ENCODE measurements at places on chromosomes 11 and 22.
A peak's percentile ranks its signal among the peaks of the same experiment; 100 is the strongest.

DNA sequence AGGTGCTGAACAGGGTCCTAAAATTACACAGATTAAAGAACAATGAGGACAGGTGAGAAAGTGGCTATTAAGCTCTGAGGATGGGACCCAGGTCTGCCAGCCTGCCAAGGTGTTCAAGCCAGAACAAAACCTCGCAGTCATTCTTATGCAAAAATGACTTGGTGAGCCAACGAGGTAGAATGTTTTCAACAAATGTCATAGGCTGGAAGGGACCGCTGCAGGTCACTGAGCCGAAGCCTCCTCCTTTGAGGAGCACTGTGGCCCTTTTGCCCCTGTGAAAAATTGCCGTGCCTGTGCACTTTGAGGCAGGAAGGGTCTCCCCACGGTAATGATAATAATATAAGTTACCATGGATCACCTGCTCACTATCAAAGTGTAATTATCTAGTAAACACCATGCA is 216.2 kb downstream of the DSCAML1 start:
- H3K36me3 ChIP-seq = no peaks in the 10 kb centered on the region
- peaks cover 6% of the 10 kb centered on the region for H3K27me3 ChIP-seq
- no peaks in the 10 kb centered on the region for H3K4me1 ChIP-seq

DNA sequence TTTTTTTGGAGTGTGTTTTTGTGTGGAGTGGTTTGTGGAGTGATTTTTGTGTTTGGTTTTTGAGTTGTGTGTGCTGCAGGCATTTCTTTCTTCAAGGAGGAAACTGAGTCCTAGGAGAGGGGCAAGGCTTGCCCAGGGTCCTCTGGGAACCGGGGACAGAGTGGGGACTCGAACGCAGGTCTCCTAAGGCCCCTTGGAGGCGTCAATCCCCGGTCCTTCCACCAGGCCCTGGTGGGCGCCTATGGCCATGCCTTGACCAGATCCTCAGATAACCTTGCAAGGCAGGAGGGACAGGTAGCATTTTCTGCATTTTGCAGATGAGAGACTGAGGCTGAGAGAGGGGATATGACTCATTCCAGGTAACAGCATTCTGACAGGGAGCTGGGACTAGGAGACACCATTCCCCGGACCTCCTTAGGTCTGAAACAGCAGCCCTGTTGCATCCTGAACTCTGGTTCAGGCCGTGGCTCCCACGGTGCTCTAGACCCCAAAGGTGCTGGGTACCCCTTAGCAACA is 39.1 kb downstream of the MYO7A start:
- no peak for DNase-seq
- peaks cover 8% of the 10 kb centered on the region for H3K27me3 ChIP-seq
- H3K4me1 ChIP-seq = no peaks in the 10 kb centered on the region
- no peaks in the 10 kb centered on the region for H3K36me3 ChIP-seq

- H3K4me3 ChIP-seq = no peak overlapping the region
- no peak overlapping the region for H3K27ac ChIP-seq
- H3K4me1 ChIP-seq = no peaks in the 10 kb centered on the region
- H3K27me3 ChIP-seq = no peaks in the 10 kb centered on the region
Measured at GRCh38 chr11:106353031-106353430, 275.6 kb downstream of the AASDHPPT start.

GRCh38 chr11:88169471-88169870 is 5.8 kb downstream of the RAB38 start:
- no peaks in the 10 kb centered on the region for H3K27me3 ChIP-seq
- DNase-seq = no peak
- H3K4me1 ChIP-seq = no peaks in the 10 kb centered on the region
- H3K27ac ChIP-seq = no peak overlapping the region

- H3K4me3 ChIP-seq = no peak overlapping the region
- DNase-seq = no peak
- no peaks in the 10 kb centered on the region for H3K27me3 ChIP-seq
- H3K36me3 ChIP-seq = peaks cover 7% of the 10 kb centered on the region
- no peak overlapping the region for H3K27ac ChIP-seq
- peaks cover 6% of the 10 kb centered on the region for H3K4me1 ChIP-seq
Measured at GRCh38 chr11:72405009-72405408, 29.3 kb downstream of the CLPB start.

DNA sequence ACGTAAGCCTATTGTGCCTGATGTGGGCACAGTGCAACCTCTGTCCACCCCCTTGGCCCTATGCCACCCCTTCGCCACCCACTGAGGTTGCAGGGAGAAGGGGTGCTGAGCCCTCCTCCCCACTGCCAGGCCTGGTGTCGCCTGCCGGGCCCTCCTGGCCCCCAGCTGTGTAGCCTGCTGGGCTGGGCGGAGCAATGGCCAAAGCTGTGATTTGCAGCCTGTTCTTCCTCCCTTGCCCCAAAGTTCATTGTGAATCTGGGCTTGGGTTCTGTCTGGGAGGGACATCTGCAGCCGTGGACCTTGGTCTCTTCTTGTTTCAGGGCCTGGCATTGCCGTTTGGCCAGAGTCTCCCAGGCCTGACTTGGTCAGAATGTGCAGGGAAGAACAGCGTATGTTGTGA is 121.9 kb downstream of the PKNOX2 start:
- DNase-seq = no peak
- no peak overlapping the region for H3K4me3 ChIP-seq
- H3K4me1 ChIP-seq = no peaks in the 10 kb centered on the region
- H3K36me3 ChIP-seq = no peaks in the 10 kb centered on the region
- peaks cover 37% of the 10 kb centered on the region for H3K27me3 ChIP-seq

DNA sequence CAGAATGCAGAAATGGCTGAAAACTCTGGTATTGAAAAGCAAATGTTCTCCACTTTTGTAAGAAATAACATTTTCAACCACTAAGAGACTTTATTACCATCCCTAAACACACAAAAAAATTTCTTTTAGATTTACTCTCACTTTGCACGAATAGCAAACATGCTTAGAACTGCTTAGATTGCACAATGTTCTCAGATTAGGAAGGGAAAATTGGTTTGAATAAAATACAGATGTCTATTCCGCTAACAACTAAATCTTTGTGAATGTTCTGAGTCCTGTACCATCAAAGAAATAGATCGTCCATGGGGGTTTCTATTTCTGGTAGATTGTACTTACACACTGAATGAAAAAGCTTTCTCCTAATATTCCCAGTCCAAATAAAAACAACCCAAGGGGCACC is 40.1 kb downstream of the BDNF start:
- no peak for DNase-seq
- H3K4me1 ChIP-seq = no peaks in the 10 kb centered on the region
- H3K4me3 ChIP-seq = no peak overlapping the region
- H3K27ac ChIP-seq = no peak overlapping the region
- peaks cover 3% of the 10 kb centered on the region for H3K36me3 ChIP-seq

DNA sequence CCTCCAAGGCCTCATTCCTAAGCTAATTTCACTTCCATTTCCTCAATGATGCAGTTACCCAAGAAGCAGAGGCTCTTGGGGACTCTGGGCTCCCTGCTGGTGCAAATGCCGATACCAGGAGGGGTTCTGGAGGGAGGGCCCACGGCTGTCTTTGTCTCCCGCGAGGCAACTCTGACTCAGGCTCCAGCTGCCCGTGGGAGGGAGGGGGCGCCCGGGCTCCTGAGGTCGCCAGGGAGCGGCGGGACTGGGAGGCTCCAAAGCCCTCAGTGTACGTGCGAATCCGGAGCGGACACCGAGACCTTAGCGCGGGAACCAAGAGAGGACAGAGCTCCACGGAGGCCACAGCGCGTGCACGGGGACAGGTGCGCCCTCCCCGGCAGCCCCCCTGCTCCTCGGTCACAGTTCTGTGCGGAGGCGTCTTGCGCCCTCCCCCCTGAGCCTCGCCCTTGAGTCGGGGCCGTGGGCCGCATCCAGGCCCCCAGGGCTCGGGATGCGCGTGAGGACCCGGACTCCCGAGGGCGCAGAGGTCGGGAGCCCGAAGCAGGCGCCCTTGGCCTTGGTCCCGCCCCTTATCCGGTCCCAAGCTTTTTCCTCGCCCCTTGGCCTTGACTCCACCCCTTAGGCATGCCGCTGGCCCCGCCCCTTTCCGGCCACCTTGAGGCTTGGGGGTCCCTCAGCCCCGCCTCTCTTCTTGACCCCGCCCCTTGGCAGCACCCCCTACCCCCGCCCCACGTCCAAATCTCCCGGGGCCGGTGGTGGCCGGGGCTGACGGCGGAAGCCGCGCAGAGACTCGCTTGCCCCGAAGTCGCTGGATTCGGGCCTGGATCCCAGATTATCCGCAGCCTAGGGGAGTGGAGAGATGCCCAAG is 4.7 kb upstream of the SHISA8 start:
- no peaks in the 10 kb centered on the region for H3K4me1 ChIP-seq
- H3K4me3 ChIP-seq = peak overlapping the region; percentile 61
- H3K36me3 ChIP-seq = peaks cover 38% of the 10 kb centered on the region
- peak overlapping the region; percentile 68 for H3K27ac ChIP-seq
- peaks cover 21% of the 10 kb centered on the region for H3K27me3 ChIP-seq

GRCh38 chr22:45650721-45651120 is 20.9 kb upstream of the ATXN10 start:
- H3K4me1 ChIP-seq = peaks cover 3% of the 10 kb centered on the region
- DNase-seq = no peak
- H3K27ac ChIP-seq = no peak overlapping the region
- no peak overlapping the region for H3K4me3 ChIP-seq

- DNase-seq = no peak
- H3K4me1 ChIP-seq = peaks cover 61% of the 10 kb centered on the region
- H3K36me3 ChIP-seq = peaks cover 73% of the 10 kb centered on the region
- H3K27ac ChIP-seq = peak overlapping the region; percentile 98
Measured at GRCh38 chr11:64878223-64878493, 263 bp downstream of the EHD1 start.

DNA sequence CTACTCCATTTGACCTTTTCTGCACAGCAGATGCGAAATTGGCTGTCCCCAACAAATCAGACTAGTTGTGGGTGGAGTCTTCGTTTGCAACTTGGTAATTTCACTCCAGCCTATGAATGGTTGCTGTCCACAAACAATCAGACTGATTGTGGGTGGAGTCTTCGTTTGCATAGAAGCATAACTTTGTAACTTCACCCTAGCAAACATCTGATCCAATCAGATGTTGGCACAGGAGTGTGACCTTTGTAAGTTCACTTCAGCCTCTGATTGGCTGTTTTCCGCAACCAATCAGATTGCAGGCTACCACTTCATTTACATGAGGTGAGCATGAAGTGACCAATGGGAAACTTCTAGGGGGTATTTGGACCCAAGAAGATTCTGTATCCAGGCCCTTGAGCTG is 16.3 kb upstream of the CABP2 start:
- H3K4me3 ChIP-seq = no peak overlapping the region
- no peaks in the 10 kb centered on the region for H3K27me3 ChIP-seq
- DNase-seq = no peak
- no peaks in the 10 kb centered on the region for H3K4me1 ChIP-seq
- no peak overlapping the region for H3K27ac ChIP-seq

DNA sequence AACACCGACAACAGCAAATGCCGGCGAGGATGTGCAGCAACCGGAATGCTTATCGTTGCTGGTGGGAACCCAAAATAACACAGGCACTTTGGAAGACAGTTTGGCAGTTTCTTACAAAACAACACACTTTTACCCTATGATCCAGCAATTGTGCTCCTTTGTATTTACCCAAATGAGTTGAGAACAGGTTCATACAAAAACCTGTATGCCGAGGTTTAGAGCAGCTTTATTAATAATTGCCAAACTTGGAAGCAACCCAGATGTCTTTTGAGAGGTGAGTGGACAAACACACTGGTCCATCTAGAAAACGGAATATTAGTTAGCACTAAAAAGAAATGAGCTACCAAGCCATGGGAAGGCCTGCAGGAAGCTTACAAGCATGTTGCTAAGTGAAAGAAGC is 118.9 kb downstream of the CTTN start:
- DNase-seq = no peak
- H3K27ac ChIP-seq = no peak overlapping the region
- H3K27me3 ChIP-seq = peaks cover 43% of the 10 kb centered on the region
- no peak overlapping the region for H3K4me3 ChIP-seq
- H3K36me3 ChIP-seq = no peaks in the 10 kb centered on the region

GRCh38 chr11:12158909-12159308 is 48.5 kb downstream of the MICAL2 start:
- DNase-seq = no peak
- no peak overlapping the region for H3K27ac ChIP-seq
- no peaks in the 10 kb centered on the region for H3K27me3 ChIP-seq
- peaks cover 24% of the 10 kb centered on the region for H3K4me1 ChIP-seq

- DNase-seq = no peak
- peaks cover 54% of the 10 kb centered on the region for H3K36me3 ChIP-seq
- no peaks in the 10 kb centered on the region for H3K27me3 ChIP-seq
- H3K4me1 ChIP-seq = peaks cover 61% of the 10 kb centered on the region
Measured at GRCh38 chr11:128759597-128759996, 65.7 kb downstream of the FLI1 start.

GRCh38 chr22:49186293-49186692 is 641.4 kb downstream of the BRD1 start:
- H3K4me1 ChIP-seq = no peaks in the 10 kb centered on the region
- peaks cover 85% of the 10 kb centered on the region for H3K27me3 ChIP-seq
- H3K27ac ChIP-seq = no peak overlapping the region
- DNase-seq = no peak
- H3K36me3 ChIP-seq = no peaks in the 10 kb centered on the region

DNA sequence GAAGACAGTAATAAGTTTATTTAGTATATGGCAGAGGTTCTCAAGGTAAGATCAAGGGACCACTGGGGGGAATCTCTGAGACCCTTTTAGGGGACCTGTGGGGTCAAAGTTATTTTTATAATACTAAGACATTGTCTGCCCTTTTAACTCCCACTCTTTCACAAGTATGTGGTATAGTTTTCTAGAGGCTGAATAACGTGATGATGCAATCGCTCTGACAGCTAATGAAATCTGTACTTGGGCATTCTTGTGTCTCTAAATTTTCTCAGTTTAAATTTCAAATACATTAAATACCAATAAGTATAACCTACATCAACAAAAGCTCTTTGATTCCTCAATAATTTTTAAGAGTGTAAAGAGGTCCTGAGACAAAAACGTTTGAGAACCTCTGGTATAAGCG is 147.9 kb downstream of the ATG16L2 start:
- peaks cover 12% of the 10 kb centered on the region for H3K36me3 ChIP-seq
- peaks cover 3% of the 10 kb centered on the region for H3K4me1 ChIP-seq
- DNase-seq = no peak
- no peaks in the 10 kb centered on the region for H3K27me3 ChIP-seq
- H3K27ac ChIP-seq = no peak overlapping the region

- H3K4me1 ChIP-seq = no peaks in the 10 kb centered on the region
- H3K27me3 ChIP-seq = no peaks in the 10 kb centered on the region
- H3K27ac ChIP-seq = peak overlapping the region; percentile 56
- DNase-seq = no peak
- no peak overlapping the region for H3K4me3 ChIP-seq
Measured at GRCh38 chr11:73401924-73402833, 26.0 kb downstream of the RELT start.

- H3K27ac ChIP-seq = no peak overlapping the region
- no peak overlapping the region for H3K4me3 ChIP-seq
- peaks cover 28% of the 10 kb centered on the region for H3K27me3 ChIP-seq
Measured at GRCh38 chr11:67691149-67691548, 16.7 kb upstream of the ALDH3B2 start.

Data from effector memory CD8-positive, alpha-beta T cell (primary cell).